OCI-M1 (cell line): ENCODE measurements at places on chromosomes 2 and 18.

DNA sequence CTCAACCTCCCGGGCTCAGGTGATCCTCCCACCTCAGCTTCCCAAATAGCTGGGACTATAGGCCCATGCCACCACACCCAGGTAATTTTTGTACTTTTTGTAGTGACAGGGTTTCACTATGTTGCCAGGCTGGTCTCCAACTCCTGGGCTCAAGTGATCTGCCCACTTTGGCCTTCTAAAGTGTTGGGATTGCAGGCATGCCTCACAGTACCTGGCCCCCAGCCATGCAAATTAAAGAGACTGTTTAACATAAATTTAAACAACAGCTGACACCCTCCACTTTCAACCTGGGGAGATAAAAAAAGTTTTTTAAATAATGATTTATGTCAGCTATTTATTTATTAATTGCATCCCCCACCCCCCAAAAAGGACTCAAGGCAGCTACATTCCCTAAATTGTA, 234.7 kb downstream of the CCDC178 start:
- DNase-seq: no peak

DNA sequence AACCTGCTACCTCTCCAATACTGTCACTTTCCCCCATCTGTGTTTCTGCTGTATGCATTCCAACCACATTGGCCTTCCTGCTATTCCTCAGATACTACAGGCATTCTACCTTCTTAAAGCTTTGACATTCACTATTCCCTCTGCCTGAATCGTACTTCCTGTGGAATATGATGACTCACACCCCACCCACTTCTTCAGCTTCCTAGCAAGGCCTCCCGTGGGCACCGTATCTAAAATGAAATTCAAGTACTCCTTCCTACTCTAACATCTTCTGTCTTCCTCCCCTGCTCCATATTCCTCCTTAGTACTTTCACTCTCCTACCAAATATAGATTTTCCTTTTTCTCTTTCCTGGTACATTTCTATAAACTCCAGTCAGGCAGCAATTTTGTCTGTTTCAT, 710.4 kb downstream of the RNF144A start:
- no peak for DNase-seq

- no peak for DNase-seq
Observed at GRCh38 chr2:111957872-111958354, 59.5 kb downstream of the MERTK start.

- no peak for DNase-seq
Observed at GRCh38 chr2:133569286-133569830, 1.1 kb upstream of the NCKAP5 start.

DNA sequence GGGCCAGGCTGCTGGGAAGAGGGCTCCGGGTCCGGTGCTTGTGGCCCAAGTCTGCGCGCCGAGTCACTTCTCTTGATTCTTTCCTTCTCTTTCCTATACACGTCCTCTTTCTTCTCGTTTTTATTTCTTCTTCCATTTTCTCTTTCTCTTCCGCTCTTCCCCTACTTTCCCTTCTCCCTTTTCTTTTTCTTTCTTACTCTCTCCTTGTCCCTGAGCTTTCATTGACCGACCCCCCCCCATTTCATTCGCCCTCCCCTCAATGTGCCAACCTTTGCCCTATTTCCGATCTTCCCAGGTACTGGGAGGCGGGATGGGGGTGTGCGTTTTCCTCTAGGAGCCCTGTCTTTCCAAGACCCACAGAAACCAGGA, 1.8 kb downstream of the ONECUT2 start:
- no peak for DNase-seq

GRCh38 chr18:23053776-23054457, 81.4 kb upstream of the CABLES1 start:
- DNase-seq: no peak
